ENCODE measurements at places on chromosomes 1 and 21.

DNA sequence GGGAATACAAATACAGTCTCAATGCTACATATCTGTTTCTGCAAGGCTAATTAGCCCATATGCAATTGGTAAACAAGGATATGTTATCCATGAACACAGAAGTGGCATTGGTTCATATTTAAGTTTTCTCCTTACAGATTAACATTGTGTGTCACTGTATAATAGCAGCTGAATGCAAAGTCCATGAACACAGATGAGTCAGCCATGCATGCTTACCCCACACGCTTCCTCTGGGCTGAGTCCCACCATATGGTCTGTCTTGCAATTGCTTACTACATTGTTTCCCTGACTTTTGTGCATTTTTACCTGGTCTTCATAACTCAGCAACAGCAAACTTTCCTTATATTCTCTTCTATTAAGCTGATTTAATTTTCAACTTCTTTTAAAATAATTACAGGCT is 41.5 kb upstream of the TSNAX start:
- DNase-seq = no peak

- no peak for DNase-seq
These were observed 1.1 kb downstream of the FOXO6 start for GRCh38 chr1:41362357-41362721.

DNA sequence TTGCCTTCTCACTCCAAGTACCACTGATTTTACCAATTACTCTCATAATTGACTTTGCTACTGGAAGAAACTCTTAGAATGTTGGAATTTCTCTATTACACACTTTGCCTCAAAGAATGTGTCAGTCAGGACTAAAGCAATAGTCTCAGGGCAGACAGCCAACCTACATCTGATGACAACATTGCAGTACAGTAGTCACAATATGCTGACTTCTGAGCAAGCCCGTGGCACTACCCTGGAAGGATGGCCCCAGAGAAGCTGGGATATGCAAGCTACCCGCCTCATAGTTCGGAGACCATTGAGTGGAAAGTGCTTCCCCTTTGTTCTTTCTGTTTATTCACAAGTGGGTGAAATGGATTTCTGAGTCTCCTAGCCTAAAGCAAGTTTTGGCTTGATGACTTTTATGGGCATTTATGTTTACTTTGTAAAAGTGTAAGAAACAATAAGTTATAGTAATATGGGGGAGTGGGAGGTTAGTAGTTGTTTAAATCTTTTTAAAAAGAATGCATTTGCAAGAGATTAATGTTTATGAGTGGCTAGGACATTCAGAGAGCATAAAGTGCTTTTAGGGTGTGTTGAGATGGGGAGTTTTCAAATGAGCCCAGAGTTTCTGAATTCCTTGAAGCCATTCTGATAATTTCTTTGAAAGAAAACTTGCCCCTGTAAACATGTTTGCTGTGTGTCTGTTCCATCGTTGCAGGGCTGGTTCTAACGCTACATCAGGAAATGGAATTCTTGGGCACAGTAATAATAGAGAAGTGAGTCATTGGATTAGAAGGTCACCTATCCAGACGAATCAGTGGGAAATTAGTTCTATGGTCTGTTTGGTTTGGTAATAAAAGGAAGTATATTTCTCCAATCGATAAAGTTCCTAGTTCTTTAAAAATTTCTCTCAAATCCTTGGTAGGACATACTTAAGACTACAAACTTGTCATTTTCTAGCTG is 63.8 kb downstream of the LMO4 start:
- DNase-seq = no peak

DNA sequence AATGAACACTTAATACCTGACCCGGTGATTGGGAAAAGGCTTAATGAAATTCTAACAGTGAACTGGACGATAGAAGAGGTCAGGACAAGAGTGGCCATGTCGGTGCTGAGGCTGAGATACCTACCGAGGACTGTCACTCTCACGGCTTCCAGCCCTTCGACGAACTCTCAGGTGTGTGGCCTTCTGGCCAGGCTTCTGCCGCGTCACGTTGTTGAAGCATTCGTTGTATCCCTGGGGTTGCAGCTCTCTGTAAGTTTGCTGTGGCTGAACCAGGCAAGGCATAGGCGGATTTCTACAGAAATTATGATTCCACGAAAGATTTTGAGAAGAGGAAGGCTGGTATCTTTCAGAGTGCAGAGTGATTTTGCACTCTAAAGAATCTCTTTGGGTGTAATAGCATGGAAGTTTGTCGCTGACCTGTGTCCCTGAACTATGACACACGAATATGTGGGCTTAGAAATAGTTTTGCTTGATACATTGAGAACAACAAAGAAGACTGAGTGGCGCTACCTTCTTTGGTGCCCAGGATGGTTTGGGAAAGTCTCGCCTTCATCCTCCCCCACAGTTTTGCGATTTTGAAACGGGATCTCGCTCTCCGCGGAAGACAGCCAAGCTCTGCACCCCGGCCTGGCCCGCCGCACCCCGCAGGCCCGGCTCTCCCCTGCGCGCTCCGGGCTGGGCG is 403 bp upstream of the EPHX4 start:
- DNase-seq = peak; percentile 1

GRCh38 chr1:2350501-2350900 is 40.9 kb downstream of the MORN1 start:
- DNase-seq = no peak

GRCh38 chr21:26153758-26154157 is 16.8 kb downstream of the APP start:
- DNase-seq = no peak

DNA sequence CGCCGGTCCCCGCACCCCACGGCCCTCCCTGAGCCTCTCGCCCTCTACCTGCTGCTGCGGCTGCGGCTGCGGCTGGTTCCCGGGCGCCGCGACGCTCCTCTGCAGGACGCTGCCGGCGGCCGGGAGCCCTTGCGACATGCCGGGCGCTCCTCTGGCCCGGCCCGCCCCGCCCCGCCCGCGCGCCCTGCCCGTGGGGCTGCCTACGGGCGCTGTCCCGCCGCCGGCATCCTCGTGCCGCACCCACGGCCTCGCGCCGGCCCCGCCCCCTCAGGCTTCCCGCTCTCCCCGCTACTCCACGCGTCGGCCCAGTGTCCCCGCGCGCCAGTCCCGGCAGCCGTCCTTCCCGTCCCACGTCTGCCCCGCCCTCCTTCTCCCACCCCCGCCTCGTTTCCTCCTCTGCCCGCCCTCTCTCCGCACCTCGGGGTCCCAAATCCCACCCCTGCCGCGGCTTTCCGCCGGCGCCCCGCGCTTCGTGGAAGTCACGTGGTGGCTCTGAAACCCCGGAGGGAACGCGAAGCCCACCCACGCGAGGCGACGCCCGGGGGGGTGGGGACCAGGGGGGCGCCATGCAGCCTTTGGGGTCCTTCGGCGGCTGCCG is at the start of gene BATF3:
BATF3 (minus strand) TSS at position 216 of the 598 bp plus-strand sequence; CDS start at position 138, 78 bp downstream.
- peak; percentile 35 for DNase-seq

GRCh38 chr1:108852221-108852975 is 4.5 kb downstream of the AKNAD1 start:
- DNase-seq = peak; percentile 77

DNA sequence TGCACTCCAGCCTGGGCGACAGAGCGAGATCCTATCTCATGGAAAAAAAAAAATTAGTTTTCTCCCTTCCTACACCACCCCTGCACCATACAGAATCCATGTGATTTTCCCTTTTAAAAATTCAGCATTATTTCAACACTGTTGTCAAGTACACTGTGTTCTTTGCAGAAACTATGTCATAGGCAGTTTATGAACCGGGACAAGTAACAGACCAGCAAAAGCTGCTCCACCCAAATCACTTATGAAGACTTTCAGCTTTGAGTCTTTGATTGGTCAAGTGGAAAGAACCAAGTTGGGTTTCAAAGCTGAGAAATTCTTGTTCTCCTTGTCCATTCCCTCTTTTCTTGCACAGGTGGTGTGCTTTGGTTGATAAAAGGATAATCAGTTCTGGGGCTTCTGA is 173.0 kb downstream of the CDC7 start:
- no peak for DNase-seq

DNA sequence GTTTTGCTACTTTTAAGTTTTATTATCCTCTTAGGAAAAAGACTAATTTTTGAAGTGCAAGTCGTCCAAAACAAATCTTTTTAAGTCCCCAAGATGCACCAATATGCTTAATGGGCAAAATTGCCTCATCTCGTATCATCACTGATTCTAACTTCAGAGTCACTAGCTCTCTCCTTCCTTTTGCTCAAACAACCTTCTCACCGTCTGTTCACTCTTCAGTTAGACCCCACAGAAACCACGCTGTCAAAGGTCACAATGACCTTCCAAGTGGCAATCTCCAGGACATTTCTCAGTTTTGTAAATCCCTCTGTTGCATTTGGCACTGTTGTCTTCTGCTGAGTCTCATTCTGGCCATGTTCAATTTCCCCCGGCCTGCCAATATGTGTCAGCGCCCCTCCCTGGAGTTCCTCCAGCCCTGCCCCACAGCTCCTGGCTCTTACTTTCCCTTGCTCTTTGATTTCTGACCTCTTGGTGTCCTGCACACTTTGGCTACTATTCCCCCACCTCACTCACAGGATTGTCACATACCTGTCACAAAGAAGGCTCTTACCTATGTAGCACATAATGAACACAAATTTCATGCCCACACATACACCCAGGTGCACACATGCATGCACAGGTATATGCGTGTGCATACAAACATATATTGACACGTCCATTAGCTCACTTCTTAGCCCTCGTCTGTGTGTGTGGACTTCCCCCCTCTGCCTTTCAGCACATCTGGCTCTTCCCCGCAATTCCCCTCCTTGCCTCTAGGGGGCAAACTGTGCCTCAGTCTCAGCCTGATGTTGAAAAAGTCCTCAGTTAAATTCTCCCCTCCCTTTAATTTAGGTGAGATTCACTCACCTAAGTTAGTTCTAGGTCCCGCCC is 354.0 kb upstream of the DUSP10 start:
- no peak for DNase-seq

DNA sequence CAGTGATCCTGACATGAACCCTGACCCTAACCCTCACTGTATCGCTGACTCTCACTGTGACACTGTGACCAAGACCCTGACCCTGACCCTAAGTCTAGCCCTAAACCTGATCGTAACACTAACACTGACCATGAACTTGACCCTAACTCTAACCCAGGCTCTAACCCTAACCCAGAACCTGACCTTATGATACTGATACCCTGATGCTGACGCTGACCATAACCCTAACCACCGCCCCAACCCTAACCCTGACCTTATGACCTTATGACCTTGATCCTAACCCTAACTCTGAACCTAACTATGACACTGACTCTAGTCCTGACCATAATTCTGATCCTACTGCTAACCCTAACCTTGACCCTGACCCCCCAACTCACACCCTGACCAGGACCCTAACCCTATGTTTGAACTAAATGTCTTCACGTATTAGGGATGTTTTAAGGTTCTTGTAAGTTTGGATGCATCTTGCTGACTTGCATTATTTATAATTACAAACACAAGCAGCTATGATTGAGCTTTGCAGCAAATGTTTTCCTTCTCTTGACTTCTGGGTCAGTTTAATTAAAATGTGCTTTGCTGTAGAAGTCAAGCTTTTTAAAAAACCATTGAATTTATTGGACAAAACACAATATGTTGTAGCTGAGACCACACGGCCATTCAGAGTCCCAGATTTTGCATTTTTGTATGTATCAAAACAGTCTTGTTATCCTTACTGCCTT is 23.9 kb upstream of the PRSS38 start:
- no peak for DNase-seq

GRCh38 chr1:1357871-1358432 is 403 bp downstream of the MXRA8 start:
- no peak for DNase-seq

DNA sequence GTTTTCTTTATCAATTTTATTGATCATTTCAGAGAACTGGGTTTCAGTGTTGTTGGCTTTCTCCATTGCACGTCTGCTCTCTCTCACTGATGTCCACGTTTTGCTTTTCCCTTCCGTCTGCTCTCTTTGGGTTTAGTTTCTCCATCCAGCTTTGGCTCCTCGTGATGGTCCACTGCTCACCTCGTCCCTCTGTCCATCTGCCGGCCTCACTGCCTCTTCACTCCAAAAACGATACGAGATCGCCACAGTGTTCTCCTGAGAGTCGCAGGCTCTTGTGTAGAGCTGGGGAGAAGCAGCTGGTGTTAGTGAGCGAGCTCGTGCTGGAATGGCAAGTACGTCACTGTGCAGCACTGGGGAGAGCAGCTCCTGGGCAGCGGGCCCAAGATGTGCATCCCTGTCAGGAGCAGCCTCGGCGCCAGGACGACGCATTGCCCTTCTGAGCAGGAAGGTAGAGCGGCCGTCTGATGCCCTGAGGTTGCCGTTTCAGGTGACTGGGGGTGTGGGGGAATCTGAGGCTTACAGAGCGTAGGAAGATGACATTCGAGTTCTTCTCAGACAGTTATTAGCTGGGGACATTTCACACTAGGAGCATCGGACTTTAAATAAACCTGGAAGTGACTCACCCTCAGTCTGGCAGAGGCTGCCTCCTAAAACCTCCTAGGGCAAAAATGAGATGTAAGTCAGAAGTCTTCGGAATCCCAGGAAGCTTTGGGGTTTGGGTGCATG is 31.4 kb upstream of the PCBP3 start:
- DNase-seq = no peak

All from muscle of arm (tissue), 14 donors.